Activated T-cell treated with anti-CD3 and anti-CD28 coated beads, Interleukin-2, amount 50 U/mL, for 72 hours (primary cell): ENCODE measurements at places on chromosomes 7 and 10. TPM values are rescaled to one million over a fixed set of nuclear protein-coding genes. Genes with fewer than 3 reads are reported as not detected.

The OR2A1 gene
- not detected for total RNA-seq

The APBB1IP gene
- 44.1 TPM for total RNA-seq

The NRP1 gene
- total RNA-seq, result 0.72 TPM

The CCNY gene
- 78.6 TPM for total RNA-seq

The PYROXD2 gene
- total RNA-seq, result 6.7 TPM

GRCh38 chr10:93958834-93959233 lies 34.9 kb upstream of the PLCE1 start:
- no peak overlapping the region for H3K4me3 ChIP-seq
- H3K36me3 ChIP-seq, result no peaks in the 10 kb centered on the region
- no peak for DNase-seq
- no peak overlapping the region for H3K27ac ChIP-seq
- H3K4me1 ChIP-seq, result no peaks in the 10 kb centered on the region
- H3K27me3 ChIP-seq, result no peaks in the 10 kb centered on the region

DNA sequence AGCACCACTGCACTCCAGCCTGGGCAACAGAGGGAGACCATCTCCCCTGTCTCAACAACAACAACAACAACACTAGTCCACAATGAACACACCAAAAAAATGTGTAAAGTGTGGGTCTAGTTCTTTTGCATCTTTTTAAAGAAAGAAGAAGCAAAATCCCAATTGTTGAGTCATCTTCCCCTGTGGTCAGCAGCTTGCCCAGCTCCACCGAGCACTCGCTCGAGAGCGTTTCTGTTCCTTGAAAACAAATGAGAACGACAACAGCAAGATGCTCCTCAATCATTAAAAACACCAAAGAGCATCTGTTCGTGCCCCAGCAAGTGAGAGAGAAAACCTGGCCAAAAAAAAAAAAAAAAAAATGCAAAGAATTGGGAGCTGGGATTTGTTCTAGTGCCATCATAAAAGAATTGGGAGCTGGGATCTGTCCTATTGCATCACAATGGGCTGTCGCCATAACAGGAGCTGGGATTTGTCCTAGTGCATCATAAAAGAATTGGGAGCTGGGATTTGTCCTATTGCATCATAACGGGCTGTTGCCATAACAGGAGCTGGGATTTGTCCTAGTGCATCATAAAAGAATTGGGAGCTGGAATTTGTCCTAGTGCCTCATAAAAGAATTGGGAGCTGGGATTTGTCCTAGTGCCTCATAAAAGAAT lies 118.1 kb downstream of the PTPRN2 start:
- DNase-seq, result no peak
- H3K27me3 ChIP-seq, result peaks cover 7% of the 10 kb centered on the region
- H3K27ac ChIP-seq, result no peak overlapping the region
- no peaks in the 10 kb centered on the region for H3K4me1 ChIP-seq

GRCh38 chr7:38934536-38934935 lies 25.5 kb upstream of the VPS41 start:
- DNase-seq, result no peak
- H3K4me3 ChIP-seq, result no peak overlapping the region
- no peaks in the 10 kb centered on the region for H3K36me3 ChIP-seq
- no peak overlapping the region for H3K27ac ChIP-seq
- no peaks in the 10 kb centered on the region for H3K27me3 ChIP-seq

DNA sequence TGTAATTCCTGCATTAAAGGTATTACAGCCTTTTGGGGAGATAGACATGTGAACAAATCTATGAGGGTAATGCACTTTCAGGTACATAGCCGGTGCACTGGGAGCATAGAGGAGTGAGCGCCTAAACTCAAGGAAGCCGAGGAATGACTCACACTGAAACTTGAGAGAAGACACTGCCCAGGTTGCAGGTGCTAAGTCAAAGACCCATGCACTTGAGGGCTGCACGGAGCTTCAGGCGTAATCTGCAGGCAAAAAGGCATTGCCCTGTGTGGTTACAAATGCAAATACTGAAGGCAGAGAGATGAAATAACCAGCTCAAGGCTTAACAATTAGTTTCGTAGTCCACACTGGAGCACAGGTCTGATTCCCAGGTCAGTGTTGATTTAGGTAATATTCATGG lies 51.0 kb upstream of the OSBPL3 start:
- no peaks in the 10 kb centered on the region for H3K27me3 ChIP-seq
- peaks cover 48% of the 10 kb centered on the region for H3K4me1 ChIP-seq
- peak; percentile 7 for DNase-seq
- peaks cover 3% of the 10 kb centered on the region for H3K36me3 ChIP-seq
- H3K27ac ChIP-seq, result no peak overlapping the region
- H3K4me3 ChIP-seq, result no peak overlapping the region

GRCh38 chr7:87709258-87709657 lies 81.1 kb downstream of the RUNDC3B start:
- no peak overlapping the region for H3K27ac ChIP-seq
- no peak for DNase-seq
- peaks cover 15% of the 10 kb centered on the region for H3K27me3 ChIP-seq
- H3K4me1 ChIP-seq, result no peaks in the 10 kb centered on the region
- no peaks in the 10 kb centered on the region for H3K36me3 ChIP-seq

DNA sequence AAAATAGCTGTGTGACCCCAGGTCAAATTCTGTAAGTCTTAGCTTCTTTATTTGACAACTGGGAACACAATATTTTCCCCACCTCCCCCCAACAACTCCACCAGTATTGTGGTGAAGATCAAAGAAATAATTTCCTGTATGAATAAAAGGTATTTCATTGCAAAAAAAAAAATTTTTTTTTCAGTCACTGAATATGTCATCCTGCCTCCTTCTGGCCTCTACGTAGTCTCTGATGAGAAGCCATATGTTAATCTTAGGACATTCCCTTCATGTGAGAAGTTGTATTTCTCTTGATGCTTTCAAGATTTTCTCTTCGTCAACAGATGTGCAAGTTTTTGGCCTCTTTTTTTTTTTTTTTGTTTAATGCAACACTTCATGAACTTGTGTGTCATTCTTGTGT lies 33.0 kb downstream of the ZNF33A start:
- peaks cover 56% of the 10 kb centered on the region for H3K4me1 ChIP-seq
- H3K27me3 ChIP-seq, result no peaks in the 10 kb centered on the region
- H3K36me3 ChIP-seq, result peaks cover 23% of the 10 kb centered on the region
- H3K27ac ChIP-seq, result peak overlapping the region; percentile 11
- H3K4me3 ChIP-seq, result no peak overlapping the region

DNA sequence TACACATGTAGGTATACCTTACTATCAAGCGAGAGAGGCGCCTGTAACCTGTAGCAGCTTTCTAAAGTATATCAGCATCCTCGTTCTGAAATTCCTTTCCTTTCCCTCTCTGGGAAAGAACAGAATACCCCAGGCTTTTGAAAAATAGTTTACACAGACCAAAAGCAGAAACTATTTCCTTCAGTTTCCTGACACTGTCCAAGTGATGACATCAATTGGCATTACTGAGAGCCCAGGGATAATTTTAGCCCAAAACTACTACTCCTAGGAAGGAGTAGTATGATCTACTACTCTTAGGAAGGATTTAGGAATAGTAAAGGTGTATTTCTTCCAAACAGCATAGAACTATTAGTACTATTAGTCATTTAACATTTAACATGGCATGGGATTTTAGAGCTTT lies 6.0 kb downstream of the GNG11 start:
- no peaks in the 10 kb centered on the region for H3K4me1 ChIP-seq
- H3K4me3 ChIP-seq, result no peak overlapping the region
- DNase-seq, result no peak
- peaks cover 29% of the 10 kb centered on the region for H3K27me3 ChIP-seq

DNA sequence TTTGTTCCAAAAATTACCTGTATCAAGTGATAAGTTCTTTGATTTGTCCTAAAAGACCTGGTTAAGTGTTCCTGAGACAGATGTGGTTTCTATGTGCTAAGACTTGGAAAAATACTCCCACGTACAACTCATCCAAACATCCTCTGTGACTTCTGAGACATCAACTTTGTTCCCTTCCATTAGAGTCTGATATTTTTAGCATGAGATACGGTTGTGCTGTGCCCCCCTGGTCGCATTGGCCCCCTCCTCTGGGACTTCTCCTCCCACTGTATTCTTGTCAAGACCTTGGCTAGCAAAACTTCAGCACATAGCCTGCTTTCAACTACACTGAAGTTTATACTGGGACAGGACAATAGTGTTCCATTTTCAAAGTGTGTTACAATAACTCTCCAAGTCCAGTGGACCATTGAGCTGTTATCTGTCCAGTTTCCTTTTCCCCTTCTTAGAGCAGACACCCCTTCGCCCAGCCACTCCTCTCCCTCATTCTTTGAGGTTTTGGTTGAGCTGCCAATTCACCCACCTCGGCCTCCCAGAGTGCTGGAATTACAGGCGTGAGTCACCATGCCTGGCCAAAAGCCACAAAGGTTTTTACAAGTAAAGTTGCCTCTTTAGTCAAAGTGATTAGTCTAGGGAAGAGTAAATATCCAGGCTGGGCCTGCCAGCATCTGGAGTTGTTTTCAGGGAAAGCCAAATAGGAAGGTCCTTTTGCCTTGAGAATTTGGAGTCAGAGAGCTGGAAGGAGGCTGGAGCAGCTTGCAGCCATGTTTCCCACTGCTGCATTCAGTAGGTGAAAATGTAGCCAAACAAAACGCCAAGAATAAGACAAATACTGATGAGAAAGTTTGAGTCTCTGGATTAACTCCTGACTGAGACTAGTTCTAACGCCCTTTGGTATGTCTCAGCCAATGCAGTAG lies 17.8 kb upstream of the PDLIM1 start:
- H3K36me3 ChIP-seq, result no peaks in the 10 kb centered on the region
- H3K27me3 ChIP-seq, result peaks cover 10% of the 10 kb centered on the region
- no peak for DNase-seq
- no peak overlapping the region for H3K4me3 ChIP-seq
- H3K27ac ChIP-seq, result no peak overlapping the region
